ENCODE measurements at places on chromosomes 1 and 21. TPM values are rescaled to one million over a fixed set of nuclear protein-coding genes. Genes with fewer than 3 reads are reported as not detected.

The DNASE2B gene
- not detected for total RNA-seq

The PSRC1 gene
- total RNA-seq = 22.7 TPM

The ESPN gene
- 0.44 TPM for total RNA-seq

The OR2T11 gene
- total RNA-seq = not detected

The TNFAIP8L2 gene
- not detected for total RNA-seq

The MYCL gene
- total RNA-seq = 1.3 TPM

The RAB3B gene
- 10.1 TPM for total RNA-seq

The CYP4A11 gene
- total RNA-seq = not detected

The IGSF5 gene
- not detected for total RNA-seq

The GBP1 gene
- 0.07 TPM for total RNA-seq

The APCS gene
- total RNA-seq = not detected

The AZIN2 gene
- 0.84 TPM for total RNA-seq

The AMPD1 gene
- total RNA-seq = not detected

The AMY2B gene
- 0.84 TPM for total RNA-seq

The PTGFRN gene
- 16.2 TPM for total RNA-seq
